Activated T-cell treated with anti-CD3 and anti-CD28 coated beads, Interleukin-2, amount 50 U/mL, for 48 hours (primary cell): ENCODE measurements at places on chromosomes 7 and 10.
A peak's percentile ranks its signal among the peaks of the same experiment; 100 is the strongest.

GRCh38 chr7:148877517-148877916 lies 6.6 kb downstream of the EZH2 start:
- DNase-seq, result no peak

- DNase-seq, result peak; percentile 57
Measured at GRCh38 chr10:112389271-112389822, 15.4 kb downstream of the ACSL5 start.

DNA sequence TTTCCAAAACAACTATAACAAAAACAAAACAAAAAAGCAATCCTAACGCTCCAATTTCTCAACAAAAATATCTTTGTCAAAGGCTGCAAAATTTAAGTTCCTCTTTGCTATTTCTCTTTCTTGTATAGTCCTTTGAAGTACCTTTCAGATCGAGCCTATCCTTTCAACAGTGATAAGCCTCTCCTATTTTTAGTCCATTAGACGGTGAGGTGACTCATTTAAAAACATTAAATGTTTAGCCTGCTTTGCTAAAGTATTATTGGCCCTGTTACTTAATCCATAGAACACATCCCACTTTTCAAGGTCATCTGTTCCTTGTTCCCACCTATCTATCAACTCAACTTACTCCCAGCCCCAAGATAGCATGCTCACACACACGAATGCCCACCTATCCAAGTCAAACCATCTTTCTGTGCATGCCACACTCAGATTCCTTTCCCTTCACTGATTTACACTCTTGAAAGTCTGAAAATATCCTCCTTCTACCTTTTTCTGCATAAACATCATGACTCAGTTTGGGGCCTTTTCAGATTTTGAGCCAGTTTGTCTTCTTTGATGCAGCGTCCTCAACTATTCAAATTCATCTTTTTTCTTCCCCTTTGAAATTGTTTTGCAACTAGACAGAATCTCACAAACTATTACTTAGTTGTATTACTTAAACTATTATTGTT lies 224.9 kb upstream of the TMEM229A start:
- no peak for DNase-seq

GRCh38 chr10:127463548-127463947 lies 85.6 kb upstream of the NPS start:
- no peak for DNase-seq

DNA sequence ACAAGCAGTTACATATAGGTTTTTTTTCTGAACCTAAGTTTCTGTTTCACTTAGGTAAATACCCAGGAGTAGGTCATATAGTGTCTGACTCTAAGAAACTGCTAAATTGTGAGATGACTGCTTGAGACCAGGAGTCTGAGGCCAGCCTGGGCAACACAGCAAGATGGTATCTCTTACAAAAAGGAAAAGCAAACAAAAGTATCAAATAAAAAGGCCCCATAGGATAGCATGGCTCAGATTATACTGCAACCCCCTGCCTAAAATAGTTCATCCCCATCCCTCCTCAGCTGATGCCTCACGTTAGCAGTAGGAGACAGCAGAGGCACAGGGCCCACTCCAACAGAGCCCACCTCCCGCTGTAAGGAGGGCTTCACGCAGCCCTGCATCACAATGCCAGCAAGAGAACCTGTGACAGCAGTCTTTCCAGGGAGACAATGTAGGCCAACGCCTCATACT lies 90.3 kb downstream of the SRPK2 start:
- DNase-seq, result peak; percentile 52

DNA sequence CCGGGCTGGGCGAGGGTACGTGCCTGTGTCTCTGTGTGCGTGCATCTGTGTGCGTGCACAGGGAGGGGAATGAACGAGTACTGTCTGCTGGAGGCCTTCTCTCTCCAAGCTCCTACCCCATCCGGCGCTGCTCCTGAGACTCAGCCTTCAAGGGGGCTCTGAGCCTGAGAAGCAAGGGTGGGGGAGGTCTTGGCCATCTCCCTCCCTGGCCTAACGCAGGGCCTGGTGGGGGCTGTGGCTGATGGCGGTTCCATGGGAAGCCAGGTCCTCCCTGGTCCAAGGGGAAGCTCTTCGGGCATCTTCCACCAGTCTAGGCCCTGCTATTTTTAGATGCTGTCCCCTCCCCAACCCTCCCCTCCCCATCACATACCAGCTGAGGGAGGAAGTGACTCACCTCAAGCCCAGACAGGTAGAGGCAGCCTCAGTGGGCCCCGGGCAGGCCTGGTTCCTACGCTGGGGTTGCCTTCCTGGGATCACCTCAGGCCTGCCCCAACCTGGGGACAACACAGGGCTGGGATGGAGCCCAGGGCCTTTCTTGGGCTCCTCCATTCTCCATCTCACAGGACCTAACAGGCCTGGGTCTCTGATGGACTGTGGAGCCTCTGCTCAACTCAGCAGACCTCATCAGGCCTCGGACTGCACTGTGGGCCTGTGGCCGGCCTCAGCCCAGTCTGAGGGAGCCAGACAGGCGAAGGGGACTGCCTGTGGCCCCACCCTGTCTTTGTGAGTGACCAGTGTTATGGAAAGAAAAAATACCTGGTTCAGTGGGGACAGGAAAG lies 32.2 kb downstream of the DNAJB12 start:
- DNase-seq, result peak; percentile 71

DNA sequence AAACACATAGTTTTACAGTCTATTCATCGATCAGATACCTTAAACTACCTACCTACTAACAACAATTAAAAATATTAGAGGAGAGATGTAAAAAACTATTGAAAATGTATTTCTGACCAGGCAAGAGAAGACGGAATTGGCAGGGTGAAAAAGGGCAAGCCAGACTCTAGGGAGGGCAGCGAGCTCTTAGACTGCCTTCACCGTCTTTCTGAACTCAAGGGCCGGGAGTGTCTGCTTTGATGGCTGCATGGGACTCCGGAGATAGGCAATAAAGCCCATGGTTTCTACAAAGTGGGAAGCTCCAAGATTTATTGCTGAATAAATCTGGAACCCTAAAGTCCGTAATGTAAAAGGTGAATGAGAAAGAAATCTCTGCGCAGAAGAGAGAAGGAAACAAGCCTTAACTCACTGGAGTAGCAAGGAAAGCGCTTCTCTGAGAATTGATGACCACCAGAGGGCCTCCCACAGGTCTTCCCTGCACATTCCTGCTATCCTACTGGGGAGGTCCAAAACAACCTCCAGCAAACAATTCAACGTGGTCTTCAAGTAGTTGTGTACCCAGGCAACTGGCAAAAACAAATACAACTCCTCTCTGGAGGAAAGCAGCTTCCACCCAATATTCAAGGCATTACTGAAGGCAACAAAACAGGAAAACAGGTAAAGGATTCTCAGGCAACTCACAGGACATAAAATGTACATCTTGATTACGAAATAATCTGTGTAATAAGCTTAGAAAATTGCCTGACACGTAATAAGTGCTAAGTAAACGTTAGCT lies 181.3 kb downstream of the SDK1 start:
- no peak for DNase-seq

- DNase-seq, result peak; percentile 65
Measured at GRCh38 chr7:74544706-74545469, 91.2 kb downstream of the GTF2IRD1 start.

- no peak for DNase-seq
Measured at GRCh38 chr10:43754569-43755260, 106.0 kb upstream of the ZNF32 start.

DNA sequence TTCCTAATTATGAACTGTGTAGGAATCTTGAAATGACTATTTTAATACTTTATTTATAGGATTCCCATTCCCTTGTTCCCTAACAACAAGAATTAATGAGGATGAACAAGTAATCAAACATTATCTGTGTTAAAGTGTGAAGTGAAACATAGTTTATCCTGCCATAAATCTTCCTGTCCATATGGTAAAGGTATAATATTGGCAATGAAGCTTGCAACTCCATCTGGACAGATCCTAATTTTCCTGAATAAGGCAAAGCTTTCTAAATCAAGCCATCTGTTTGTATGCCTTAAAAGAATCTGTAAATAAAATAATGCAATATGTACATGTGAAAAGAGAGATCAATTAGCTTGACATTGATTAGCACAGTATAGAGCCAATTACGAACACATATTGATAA lies 529.0 kb downstream of the ANKRD7 start:
- no peak for DNase-seq

- DNase-seq, result no peak
Measured at GRCh38 chr10:78116361-78116760, 82.7 kb downstream of the RPS24 start.
